ENCODE measurements at places on chromosomes 5 and 9. TPM values are rescaled to one million over a fixed set of nuclear protein-coding genes. Genes with fewer than 3 reads are reported as not detected.

PCDHB6 gene
- not detected for total RNA-seq

PRUNE2 gene
- total RNA-seq, result not detected

PCA3 gene
- not detected for total RNA-seq

ADAMTS13 gene
- 4.7 TPM for total RNA-seq

C5orf58 gene
- total RNA-seq, result not detected

SLC36A3 gene
- not detected for total RNA-seq

PCDHA13 gene
- total RNA-seq, result 2.3 TPM

FAM78A gene
- not detected for total RNA-seq

SARDH gene
- not detected for total RNA-seq

ARSI gene
- total RNA-seq, result 0.93 TPM

NIPAL4 gene
- total RNA-seq, result 3.2 TPM

PCDHAC2 gene
- 12.6 TPM for total RNA-seq

BTNL3 gene
- not detected for total RNA-seq

NANS gene
- 47.5 TPM for total RNA-seq

GKAP1 gene
- 5.9 TPM for total RNA-seq

FAM221B gene
- not detected for total RNA-seq

OR1Q1 gene
- total RNA-seq, result not detected

SIT1 gene
- not detected for total RNA-seq

SPAG8 gene
- 0.97 TPM for total RNA-seq

ATP6V0E1 gene
- total RNA-seq, result 261 TPM

PLEKHG4B gene
- 1.7 TPM for total RNA-seq

PCSK5 gene
- total RNA-seq, result 38.4 TPM

PDE6A gene
- total RNA-seq, result not detected

ELOVL7 gene
- 42.7 TPM for total RNA-seq

N4BP3 gene
- total RNA-seq, result 6.9 TPM

NSA2 gene
- total RNA-seq, result 203 TPM

TRUB2 gene
- total RNA-seq, result 25.9 TPM

PDZD2 gene
- total RNA-seq, result 0.76 TPM

COL27A1 gene
- 20.1 TPM for total RNA-seq

PCDHA9 gene
- total RNA-seq, result 0.59 TPM

GRAMD2B gene
- total RNA-seq, result 23.3 TPM

SLC46A2 gene
- not detected for total RNA-seq

SLC36A2 gene
- not detected for total RNA-seq

PPIC gene
- 43.9 TPM for total RNA-seq

FBN2 gene
- total RNA-seq, result 0.22 TPM

RETREG1 gene
- total RNA-seq, result 12.0 TPM

SLC34A3 gene
- 0.34 TPM for total RNA-seq

PCDHB4 gene
- total RNA-seq, result not detected

SPATA6L gene
- total RNA-seq, result 7.1 TPM

NRG2 gene
- total RNA-seq, result 3.1 TPM

PTGS1 gene
- 0.71 TPM for total RNA-seq

PCDHB2 gene
- not detected for total RNA-seq

RGS3 gene
- total RNA-seq, result 68.3 TPM

CCDC112 gene
- 11.3 TPM for total RNA-seq

OTP gene
- not detected for total RNA-seq

SPOCK1 gene
- total RNA-seq, result 3.3 TPM

ADCY2 gene
- total RNA-seq, result not detected

ARL14EPL gene
- 0.66 TPM for total RNA-seq

CDKN2A gene
- total RNA-seq, result 284 TPM

MPDZ gene
- not detected for total RNA-seq

Measured in Calu3 (cell line).